ENCODE measurements at places on chromosomes 3 and 15.

GRCh38 chr3:43970920-43971319 is 270.8 kb upstream of the TOPAZ1 start:
- DNase-seq, result no peak

- no peak for DNase-seq
These were observed 33.5 kb downstream of the ESYT3 start for GRCh38 chr3:138467931-138468330.

DNA sequence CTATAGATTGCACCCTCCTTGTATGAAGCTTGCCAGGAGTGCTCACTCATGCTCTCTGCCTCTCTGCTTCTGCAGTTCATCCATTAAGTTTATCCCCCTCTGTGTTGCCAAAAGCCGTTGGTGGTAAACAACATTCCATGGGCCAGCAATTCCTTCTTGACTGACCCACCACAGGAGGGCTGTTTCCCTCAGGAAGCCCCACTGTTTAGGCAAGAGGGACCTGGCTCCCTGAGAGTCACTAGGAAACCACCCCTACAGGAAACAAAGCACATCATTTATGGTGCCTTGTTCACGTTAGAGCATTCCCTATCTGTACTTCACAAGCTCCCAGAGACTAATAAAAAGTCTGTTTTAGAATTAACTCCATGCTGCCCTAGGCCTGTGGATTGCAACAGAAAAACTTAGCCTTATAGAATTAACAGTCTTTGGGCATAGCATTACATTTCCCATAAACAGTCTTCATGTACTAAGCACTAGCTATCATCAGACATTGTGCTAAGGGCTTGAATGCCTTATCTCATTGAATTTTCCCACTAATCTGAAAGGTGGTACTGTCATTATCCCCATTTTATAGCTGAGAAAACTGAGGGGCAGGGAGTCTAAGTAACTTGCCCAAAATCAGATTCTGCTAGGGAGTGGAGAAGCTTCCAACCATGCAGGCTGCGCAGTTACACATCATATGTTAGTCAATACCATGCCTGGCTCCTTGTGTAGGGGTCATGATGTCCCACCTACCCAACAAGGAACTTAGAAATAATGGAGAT is 149.9 kb downstream of the SHQ1 start:
- no peak for DNase-seq

DNA sequence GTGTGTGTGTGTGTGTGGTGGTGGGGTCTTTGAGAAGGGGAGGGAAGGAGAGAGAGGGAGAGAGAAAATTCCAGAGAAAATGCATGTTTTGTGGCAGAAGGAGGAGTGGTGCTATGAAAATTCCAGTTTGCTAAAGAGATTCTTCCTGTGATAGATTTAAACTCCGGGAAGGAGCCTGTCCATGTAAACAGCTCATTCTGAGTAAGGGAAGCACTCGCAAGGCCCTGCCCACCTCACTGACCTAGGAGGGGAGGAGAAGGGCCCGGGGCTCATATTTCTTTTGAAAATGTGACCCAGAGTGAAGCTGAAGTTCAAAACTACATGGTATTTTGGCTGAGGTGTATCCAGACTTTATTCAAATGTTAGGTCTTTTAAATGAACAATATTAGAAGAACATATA is 41.3 kb downstream of the ADAMTSL3 start:
- no peak for DNase-seq

DNA sequence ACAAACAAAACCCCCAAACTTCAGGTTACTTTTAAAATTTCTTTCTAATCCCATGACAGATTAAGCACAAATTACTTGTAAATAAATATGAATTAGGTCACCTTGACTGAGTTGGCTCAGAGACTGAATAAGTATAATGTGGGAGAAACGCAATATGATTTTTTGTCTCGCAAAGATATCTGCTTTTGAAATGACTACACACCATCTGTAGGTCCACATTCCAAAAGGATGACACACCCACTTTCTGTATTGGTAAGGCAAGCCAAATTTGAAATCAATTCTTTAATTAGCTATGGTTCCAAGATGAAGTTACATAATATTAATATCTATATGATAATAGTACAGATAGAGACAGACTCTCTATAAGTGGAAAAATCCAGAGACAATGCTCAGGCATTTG is 66.9 kb upstream of the CSPG5 start:
- no peak for DNase-seq

DNA sequence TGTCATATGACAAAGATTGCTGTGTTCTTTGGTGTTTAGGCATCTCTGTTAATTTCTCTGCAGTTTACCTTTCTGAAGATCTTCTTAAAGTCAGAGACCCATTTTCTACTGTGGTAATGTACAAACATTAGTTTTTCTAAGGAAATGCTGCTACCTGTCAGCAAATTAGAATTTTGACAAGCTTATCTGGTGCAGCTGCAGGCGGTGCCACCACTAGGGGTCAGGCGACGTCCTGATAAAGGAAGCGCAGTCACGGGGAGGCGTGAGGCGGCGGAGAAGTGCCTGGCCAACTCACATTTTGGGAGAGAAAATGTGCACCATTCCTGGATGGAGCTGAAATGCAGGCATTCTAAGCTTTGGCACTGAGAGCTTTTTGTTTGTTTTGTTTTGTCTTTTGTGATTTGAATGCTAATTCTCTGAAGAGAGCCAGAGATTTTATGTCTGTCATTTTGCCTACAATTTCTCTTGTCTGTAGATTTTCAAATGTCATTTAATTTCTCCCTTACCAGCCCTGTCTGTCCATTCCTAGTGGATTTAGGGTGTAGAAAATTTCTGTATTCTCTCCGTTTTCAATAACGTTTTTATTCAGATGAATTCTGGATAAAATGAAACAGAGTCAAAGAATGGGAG is 24.9 kb upstream of the SIAH2 start:
- DNase-seq, result peak; percentile 71

- no peak for DNase-seq
These were observed 3.5 kb upstream of the TGFBR2 start for GRCh38 chr3:30602946-30603345.
